Left ventricle myocardium superior (tissue), 1 donor: ENCODE measurements at places on chromosomes 11 and 22. TPM values are rescaled to one million over a fixed set of nuclear protein-coding genes. Genes with fewer than 3 reads are reported as not detected.

DNA sequence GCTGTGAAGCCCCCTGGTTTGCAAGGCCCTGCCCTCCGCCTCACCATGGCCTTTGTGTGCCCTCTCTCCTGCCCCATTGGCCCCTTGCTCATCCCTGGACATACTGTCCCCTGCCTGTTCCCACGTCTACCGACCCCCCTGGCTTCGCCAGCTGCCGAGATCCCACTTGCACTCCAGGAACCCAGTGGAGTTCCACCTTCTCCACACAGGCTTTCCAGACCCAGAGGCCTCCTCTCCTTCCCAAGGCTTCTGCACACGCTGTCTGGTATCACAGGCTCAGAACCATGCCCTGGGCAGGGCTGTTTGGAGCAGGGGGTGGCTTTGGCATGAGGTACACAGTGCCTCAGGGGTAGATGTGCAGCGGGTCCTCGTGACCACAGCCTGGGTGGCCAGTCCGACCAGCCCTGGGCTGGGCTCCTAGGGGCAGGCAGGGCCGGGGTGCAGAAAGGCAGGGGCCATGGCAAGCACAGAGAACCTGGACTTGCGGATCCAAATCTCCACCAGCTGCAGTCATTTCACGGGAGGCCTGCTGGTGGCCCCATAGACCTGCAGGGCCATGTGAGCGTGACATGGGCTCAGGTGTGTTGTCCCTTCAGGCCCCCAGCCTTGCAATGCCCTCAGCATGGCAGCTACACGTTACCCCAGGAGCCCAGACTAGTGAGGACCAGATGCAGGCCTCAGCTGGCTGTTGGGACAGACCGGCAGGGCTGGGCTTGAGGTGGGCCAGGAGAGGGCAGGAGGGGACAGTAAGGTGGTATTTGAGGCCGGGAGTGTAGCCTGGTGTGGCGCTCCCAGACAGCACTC is 9.5 kb downstream of the GRK2 start:
- DNase-seq = peak; percentile 33

GRCh38 chr22:44760476-44760875 is 8.1 kb downstream of the ARHGAP8 start:
- no peak for DNase-seq

DNA sequence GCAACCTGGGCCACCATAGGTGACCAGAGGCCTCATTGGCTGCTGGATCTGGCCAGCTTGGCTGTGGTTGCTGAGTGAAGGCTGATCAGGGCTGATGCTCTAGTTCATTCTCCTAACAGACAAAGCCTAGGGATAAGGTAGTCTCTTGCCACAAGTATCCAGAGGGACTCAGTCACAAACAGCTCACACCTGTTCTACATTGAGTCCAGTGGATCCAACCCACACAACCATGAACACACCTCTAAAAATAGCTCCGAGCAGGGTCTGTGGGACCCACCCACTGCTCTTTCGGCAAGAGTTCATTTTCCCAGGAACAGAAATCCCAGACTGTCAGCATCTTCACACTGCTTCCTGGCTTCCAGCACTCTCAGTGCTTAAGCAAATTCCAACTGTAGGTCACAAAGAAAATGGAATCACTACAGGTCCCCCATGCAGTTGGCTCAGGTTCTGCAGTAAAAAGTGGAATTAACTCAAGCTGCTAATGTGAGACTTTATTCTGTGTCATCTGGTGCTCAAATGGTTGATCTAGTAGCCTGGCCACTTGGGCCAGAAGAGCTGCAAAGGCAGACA is 67.3 kb downstream of the PPFIBP2 start:
- DNase-seq = no peak

DNA sequence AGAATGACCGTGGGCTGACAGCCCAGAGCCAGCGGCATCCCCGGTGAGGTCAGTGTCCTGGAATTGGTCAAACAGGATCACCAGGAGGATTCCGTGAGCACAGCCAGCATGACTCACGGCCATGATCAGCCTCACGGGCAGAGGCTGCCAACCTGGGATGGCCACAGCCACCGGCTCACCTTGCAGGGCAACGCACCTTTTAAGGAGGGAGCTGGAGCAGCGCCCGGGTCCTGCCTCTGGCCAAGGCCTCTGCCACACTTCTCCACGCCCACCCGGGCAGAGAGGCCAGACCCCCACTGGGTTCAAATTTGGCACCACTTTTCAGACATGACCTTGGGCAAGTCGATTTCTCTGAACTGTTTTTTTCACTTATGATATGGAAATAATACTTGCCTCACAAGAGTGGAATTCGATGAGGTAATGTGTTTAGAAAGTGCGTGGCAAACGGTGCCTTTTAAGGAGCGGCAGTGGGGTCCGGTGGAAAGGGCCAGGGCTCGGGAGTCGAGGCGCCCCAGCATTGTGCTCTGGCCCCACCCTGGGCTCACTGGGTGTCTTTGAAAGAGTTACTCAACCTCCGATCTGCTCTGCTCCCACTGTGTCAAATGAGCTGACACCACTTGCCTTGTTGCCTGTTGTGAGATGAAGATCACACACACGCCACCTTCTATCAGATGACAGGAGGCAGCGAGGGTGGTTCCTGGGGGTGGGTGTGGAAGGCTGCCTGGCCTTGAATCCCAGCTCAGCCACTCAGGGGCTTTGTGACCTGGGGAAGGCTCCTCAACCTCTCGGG is 16.0 kb downstream of the TXN2 start:
- peak; percentile 86 for DNase-seq

DNA sequence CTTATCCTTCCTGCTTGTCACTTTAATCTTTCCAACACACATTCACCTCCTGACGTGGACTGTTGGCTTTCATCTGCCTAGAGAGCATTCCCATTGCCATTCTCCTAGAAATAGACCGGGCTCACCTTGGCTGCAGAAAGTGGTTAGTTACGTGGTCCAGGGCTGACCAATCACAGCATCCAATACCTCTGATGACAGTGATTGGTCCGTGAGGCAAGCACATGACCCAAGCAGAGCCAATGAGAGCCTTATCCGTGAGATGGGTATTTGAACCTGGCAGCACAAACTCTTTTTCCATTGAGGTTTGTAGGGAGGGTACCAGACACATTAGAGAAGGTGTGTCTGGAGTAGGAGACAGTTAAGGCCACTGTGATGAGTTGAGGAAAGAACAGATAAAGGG is 85.8 kb downstream of the MIAT start:
- DNase-seq = no peak

GRCh38 chr22:22556995-22557925 is 1.8 kb downstream of the PRAME start:
- DNase-seq = no peak

DNA sequence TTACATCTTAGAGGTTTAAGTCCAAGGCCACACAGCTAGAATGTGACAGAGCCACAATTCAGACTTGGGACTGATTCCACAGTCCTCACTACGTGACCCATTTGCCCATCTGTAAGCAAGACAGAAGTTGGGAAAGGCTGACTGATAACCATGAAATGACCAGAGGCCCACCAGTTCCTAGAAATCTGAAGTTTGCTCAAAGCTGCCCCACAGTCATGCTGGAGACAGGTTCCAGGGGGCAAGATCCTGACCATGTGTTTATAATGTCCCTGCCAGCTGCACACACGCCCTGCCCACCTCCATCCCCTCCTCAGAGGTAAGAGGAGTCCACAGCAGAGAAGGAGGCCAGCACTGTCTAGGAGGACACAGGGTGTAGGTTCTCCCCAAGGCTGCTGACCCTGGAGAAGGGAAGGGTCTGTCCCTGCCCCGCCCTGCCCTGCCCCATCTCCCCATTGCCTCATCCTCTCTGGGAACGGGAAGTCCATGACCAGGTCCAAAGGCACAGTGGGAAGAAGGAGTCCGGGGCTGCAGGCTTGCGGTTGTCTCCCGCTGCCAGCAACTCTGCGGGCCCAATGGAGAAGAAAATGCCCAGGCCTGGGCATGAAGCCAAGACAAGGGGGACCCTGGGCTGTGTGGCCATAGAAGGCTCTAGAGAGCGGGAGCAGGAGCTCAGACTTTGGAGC is 11.9 kb upstream of the OAF start:
- DNase-seq = no peak

- no peak for DNase-seq
Measured at GRCh38 chr11:6968816-6969215, 42.6 kb downstream of the ZNF215 start.

GRCh38 chr11:75626889-75627529 is 41.8 kb downstream of the MAP6 start:
- DNase-seq = no peak

GRCh38 chr11:845872-846495 is 3.3 kb downstream of the TSPAN4 start:
- DNase-seq = no peak

DNA sequence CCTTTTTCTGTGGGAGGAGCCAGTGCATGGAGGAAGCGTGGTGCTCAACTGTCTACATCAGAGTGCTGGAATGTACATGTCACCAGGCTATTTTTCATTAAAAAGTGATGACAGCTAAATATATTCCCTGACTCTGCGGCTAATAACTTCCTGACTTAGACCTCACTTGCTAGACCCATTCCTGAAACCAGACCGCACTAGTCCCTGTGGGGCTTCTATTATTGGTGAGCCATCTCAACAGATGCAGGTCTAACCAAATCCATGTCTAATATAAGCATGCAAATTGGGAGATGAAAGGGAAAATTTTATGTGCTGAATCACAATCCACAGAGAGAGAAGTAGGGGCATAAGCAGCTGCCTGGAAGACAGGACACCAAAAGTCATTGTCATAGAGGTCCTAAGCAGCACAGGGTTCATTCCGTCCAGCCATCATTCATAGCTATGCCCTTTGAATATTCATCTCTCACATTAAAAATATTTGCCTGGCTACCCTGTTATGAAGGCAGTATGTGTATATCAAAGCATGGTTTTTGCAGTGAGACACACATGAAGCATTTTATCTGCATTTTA is 110.9 kb upstream of the BLID start:
- no peak for DNase-seq

DNA sequence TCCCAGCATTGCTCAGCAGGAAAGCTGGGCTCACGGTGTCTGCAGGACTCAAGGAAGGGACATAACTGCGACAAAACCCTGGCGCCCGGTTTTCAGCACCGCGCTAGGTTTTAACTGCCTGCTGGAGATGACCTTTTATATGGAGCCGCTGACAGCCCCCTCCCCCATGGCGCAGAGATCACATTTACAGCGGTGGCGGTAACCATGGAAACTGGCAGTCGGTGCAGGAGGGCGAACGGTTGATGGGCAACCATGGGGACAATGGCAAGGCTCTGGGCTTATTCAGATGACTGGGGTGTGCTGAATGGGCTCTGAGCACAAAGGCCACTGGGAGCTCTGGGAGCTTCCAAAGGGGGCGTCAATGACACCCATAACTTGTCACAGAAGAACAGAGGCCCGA is 37.2 kb downstream of the CELSR1 start:
- no peak for DNase-seq

- no peak for DNase-seq
Measured at GRCh38 chr11:10856689-10857458, 979 bp downstream of the ZBED5 start.

DNA sequence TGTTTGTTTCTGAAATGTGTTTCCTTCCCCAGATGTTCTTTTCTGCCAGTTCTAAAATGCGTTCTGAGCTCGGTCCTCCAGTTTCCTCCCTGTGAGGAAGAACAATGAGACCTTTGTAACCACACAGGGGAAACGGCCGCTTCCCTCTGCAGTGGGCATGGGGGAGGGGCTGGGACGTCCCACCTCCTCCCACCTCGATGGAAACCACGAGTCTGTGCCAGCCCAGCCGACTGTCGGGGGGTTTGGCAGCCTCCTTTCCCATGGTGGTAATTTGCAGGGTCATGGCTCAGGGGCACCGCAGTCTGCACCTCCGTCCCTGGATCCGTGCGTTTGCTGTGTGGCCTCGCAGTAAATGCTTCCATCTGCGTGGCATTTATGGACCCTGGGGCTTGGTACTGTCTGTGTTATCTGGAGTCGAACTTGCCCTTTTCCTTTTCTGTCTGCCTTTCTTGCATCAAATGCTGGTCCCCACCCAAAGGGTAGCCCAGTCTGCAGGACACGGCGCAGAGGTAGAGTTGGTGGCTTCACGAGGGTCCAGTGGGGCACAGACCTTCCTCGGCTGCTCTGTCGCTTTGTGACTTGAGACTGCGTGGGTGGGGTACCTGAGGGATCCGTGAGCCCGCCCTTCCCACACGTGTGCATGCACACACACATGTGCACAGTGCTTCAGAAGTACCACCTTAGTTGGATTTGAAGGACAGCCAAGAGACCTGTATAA is 16.1 kb downstream of the LRP5 start:
- DNase-seq = peak; percentile 69

DNA sequence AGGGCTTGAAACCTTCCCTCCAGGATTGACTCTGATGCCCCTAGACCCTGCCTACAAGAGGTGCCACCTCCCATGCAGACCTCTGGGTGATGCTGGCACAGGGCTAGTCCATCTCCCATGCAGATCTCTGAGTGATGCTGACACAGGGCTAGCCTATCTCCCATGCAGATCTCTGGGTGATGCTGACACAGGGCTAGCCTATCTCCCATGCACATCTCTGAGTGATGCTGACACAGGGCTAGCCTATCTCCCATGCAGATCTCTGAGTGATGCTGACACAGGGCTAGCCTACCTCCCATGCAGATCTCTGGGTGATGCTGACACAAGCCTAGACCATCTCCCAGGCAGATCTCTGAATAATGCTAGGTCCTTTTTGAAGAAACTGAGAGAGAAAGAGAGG is 321.7 kb downstream of the NTM start:
- DNase-seq = no peak

GRCh38 chr22:34847072-34847471 is 218.9 kb upstream of the ISX start:
- DNase-seq = no peak

- no peak for DNase-seq
Measured at GRCh38 chr11:1127664-1128162, 30.0 kb upstream of the MUC5AC start.

- DNase-seq = no peak
Measured at GRCh38 chr11:10868352-10868751, 10.5 kb upstream of the ZBED5 start.

DNA sequence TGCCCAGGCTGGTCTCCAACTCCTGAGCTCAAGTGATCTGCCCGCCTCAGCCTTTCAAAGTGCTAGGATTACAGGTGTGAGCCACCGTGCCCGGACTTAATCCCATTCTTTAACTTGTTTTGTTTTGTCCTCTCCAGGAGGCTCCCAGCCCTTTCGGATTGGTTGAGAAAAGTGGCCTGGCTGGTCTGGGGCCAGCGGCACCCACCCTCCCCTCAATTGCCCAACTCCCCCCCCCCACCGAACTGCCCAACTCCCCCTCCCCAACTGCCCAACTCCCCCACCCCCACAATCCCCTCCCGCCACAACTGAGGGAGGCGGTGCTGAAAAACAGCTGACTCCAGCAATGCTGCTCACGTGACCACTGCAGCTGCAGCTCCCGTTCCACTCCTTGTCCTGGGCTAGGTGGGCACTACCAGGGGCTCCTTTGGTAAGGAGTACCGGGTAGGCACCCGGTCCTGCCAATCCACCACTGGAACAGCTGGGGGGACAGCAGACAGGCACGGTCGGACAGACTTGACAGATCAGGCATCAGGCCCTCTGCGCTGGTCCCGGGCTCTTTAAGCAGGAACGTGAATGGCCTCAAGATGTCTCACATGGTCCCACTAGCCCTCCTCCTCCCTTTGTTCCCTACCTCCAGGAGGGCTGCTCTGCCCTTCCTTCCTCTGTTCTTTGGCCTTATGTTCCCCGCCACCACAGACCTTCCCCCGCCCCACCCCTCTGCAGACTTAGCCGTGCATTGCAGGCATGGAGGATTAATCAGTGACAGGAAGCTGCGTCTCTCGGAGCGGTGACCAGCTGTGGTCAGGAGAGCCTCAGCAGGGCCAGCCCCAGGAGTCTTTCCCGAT is at the start of gene TCN2:
TSS of gene TCN2 (plus strand) at position 720 of the 845 bp plus-strand sequence. CDS start 158 bp downstream, outside the sequence.
- DNase-seq = peak; percentile 72

Gene KRTAP5-8
- total RNA-seq = not detected

Gene TSPAN32
- 19.9 TPM for total RNA-seq

Gene CCDC89
- 0.30 TPM for total RNA-seq

Gene VPS26B
- total RNA-seq = 41.9 TPM

Gene CCDC81
- 0.25 TPM for total RNA-seq

Gene C11orf52
- total RNA-seq = 1.0 TPM

Gene C22orf31
- total RNA-seq = not detected
